Stimulated activated naive CD4-positive, alpha-beta T cell (primary cell): ENCODE measurements at places on chromosomes 12 and 14.

DNA sequence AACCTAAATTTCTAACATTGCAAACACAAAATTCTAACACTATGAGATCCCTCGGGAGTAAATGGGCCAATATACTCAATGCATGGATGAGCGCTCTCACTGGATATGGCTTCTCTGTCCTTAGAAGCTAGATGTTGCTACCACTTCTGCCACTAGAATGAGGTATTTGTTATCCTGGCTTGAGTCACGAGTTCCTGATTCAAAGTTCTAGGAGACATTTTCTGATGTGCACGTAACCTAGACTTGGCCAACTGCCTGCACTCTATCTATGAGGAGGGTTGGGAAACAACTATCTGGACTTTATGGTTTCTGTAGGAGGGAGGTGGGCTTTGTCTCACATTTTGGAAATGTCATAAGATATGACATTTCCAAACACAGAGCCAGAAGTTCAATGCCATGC, 37.6 kb downstream of the FERMT2 start:
- no peak for DNase-seq

DNA sequence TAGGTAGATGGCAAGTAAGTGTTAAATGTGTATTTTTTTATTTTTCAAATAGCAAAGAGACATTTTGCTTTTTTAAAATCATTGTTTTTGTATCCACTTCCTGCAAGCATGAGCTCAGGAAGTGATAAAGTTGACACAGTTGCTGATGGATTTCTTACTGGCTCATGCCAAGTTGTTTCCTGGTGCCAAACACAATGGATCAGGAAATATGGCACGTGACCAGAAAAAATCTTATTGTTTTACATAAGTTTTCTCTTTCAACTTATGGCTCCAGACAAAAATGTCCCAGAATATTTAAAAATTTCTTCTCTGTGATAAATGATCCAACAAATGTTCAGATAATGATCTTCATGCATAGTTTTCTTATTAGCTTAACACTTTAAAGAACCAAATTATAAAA, 1279.1 kb upstream of the FLRT2 start:
- DNase-seq = no peak

DNA sequence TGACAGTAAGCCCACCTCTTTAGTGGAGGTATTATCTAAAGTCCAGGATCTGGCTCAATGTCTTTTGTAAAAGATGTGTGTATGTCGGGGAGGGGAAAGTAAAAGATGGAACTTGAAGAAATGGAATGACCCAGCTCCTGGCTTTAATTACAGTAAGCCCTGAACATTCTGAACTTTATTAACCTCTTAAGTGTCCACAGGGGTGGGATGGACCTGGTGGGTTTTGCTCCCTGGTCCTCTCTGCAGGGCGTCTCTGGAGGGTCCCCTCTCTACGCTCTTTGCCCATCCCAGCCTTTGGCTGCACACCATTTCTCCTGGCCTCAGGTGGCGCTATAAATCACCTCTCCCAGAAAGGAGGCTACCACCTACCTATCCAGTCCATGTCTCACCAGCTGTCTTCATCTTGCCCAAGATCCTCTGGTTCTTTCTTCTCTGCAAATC, 3.7 kb upstream of the CISTR start:
- DNase-seq = no peak

GRCh38 chr14:44625098-44625497, 118.0 kb upstream of the FSCB start:
- DNase-seq = no peak

DNA sequence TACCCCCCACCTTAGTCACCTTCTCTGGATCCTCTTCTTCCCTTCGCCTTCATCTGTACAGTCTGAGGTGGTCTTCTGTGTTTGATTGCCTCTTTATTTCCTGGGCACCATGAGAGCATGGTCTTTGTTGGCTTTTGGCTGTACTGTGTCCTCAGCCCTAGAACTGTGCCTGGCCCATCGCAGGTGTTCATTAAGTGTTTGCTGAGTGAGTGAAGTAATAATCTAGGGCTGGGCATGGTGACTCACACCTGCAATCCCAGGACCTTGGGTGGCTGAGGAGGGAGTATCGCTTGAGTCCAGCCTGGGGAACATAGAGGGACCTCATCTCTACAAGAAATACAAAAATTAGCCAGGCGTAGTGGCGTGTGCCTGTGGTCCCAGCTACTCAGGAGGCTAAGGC, 13.9 kb downstream of the ALDH2 start:
- DNase-seq = no peak
